Left renal cortex interstitium (tissue), 4 donors: ENCODE measurements at places on chromosomes 2 and 18. TPM values are rescaled to one million over a fixed set of nuclear protein-coding genes. Genes with fewer than 3 reads are reported as not detected.

The RGPD5 gene
- 19.9 TPM for polyA plus RNA-seq

The NOTO gene
- not detected for polyA plus RNA-seq

The RAX gene
- polyA plus RNA-seq: not detected

The LCT gene
- 0.05 TPM for polyA plus RNA-seq

The UGT1A8 gene
- polyA plus RNA-seq: not detected

The GCC2 gene
- polyA plus RNA-seq: 44.3 TPM

The CYTIP gene
- 1.7 TPM for polyA plus RNA-seq

The SP5 gene
- 2.7 TPM for polyA plus RNA-seq

The CAPN14 gene
- polyA plus RNA-seq: not detected

The ARHGAP15 gene
- polyA plus RNA-seq: 3.6 TPM

The CNGA3 gene
- polyA plus RNA-seq: not detected

The RPRM gene
- polyA plus RNA-seq: 2.5 TPM

The MC2R gene
- not detected for polyA plus RNA-seq

The SERPINB5 gene
- not detected for polyA plus RNA-seq

The LHCGR gene
- 0.24 TPM for polyA plus RNA-seq

The SLC19A3 gene
- 10.3 TPM for polyA plus RNA-seq

The SERPINB10 gene
- 0.33 TPM for polyA plus RNA-seq

The OR6B2 gene
- not detected for polyA plus RNA-seq

The TMEM182 gene
- 7.7 TPM for polyA plus RNA-seq
